ENCODE measurements at places on chromosomes 3 and 15. TPM values are rescaled to one million over a fixed set of nuclear protein-coding genes. Genes with fewer than 3 reads are reported as not detected.

Gene HIGD2B
- polyA plus RNA-seq, result not detected

Gene IFT80
- 3.6 TPM for polyA plus RNA-seq

Gene DUOX2
- 0.06 TPM for polyA plus RNA-seq

Gene TWF2
- polyA plus RNA-seq, result 22.6 TPM

Gene CPNE9
- polyA plus RNA-seq, result not detected

Gene CSPG5
- polyA plus RNA-seq, result not detected

Gene PYGO1
- 0.07 TPM for polyA plus RNA-seq

Gene FBXO40
- polyA plus RNA-seq, result not detected

- no peak for DNase-seq
These were observed 63.1 kb downstream of the ARNT2 start for GRCh38 chr15:80467311-80467714.

- no peak for DNase-seq
These were observed 18.1 kb downstream of the CX3CR1 start for GRCh38 chr3:39261726-39262125.

DNA sequence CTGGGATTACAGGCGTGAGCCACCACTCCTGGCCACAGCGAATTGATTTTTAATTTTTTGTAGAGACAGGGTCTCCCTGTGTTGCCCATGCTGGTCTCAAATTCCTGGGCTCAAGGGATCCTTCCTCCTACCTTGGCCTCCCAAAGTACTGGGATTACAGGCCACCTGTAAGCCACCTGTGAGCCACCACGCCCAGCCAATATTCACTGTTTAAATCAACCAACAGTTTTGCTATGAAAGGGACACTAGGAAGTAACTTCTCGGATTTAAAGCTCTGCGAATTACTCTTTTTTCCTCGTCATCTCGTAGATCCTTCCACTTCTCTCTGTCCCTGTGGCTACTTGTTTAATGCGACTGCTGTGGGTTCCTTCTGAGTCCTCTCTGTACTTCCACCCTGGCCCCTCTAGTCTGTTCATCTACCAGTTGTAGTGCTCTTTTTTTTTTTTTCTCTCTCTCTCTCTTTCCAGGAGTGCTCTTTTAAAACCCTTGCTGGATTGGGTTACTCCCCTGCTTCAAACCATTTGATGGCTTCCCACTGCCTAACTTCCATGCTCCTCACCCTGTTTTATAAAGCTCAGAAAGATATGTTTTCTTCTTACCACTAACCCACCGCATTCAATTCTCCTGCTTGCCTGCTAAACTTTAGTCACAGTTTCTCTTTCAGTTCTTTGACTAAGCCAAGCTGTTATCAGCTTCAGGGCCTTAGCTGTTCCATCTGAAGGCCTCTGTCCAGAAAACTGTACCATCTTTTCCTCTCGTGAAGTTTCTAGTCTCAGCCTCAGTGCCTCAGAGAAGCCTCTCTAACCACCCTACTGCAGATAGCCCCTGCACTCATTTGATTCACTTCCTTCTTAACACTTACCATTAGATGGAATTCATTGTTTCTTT, 12.4 kb downstream of the RTF1 start:
- no peak for DNase-seq

- no peak for DNase-seq
These were observed at the start of gene PAK6 for GRCh38 chr15:40238532-40239403. Gene PAK6, plus strand, starts transcription at chr15:40239063. Its CDS starts 25,723 bp downstream, at chr15:40264786.

GRCh38 chr3:69288161-69288895, 97.6 kb downstream of the FRMD4B start:
- DNase-seq, result no peak

- DNase-seq, result no peak
These were observed 8.4 kb downstream of the GOLM2 start for GRCh38 chr15:44296625-44297524.

GRCh38 chr3:29141197-29141917, 139.5 kb upstream of the RBMS3 start:
- no peak for DNase-seq

- DNase-seq, result no peak
These were observed 108.8 kb upstream of the MME start for GRCh38 chr3:154971341-154971740.

DNA sequence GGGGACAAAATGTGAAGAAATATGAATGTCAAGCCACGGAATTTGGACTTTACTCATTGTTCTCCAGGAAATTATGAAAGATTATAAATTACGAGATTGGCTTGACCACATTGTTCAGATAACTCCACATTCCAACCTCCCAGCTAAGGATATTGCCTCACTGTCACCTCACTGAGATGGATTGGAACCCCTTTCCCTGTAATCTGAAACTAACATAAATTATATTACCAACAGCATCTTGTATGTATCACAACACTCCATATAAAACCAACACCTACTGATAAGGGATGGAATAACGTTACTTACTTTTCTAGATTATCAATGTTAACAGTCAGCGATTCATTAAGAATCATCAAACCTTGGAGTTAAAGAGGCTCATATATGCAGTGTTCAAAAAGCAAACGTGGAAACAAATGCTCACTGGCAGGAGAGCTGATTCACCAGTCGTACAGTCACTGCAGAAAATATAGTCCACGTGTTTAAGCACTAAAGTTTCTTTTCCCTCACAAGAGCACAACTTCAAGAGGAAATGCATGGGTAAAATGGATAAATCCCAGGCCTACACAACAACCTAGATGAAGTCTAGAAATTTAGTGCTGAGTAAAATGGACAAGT, 451.5 kb downstream of the FGF12 start:
- DNase-seq, result no peak

DNA sequence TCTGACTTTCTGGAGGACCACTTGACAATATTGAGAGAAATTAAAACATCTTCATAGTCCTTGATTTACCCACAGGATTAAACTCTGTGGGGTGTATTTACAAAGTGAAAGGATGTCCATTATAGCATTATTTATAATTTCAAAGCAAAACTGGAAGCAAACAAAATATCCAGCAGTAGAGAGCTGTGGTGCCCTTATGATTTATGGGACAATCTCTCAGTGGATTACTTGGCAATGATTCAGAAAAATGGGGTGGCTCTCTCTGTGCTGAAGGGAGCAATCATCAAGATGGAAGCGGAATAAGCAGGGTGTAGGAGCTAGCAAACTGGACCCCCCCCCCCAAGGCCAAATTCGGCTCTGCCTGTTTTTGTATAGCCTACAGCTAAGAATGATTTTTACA, 9.0 kb downstream of the PPCDC start:
- DNase-seq, result no peak

- no peak for DNase-seq
These were observed 282.3 kb upstream of the TBC1D5 start for GRCh38 chr3:18024715-18025114.

DNA sequence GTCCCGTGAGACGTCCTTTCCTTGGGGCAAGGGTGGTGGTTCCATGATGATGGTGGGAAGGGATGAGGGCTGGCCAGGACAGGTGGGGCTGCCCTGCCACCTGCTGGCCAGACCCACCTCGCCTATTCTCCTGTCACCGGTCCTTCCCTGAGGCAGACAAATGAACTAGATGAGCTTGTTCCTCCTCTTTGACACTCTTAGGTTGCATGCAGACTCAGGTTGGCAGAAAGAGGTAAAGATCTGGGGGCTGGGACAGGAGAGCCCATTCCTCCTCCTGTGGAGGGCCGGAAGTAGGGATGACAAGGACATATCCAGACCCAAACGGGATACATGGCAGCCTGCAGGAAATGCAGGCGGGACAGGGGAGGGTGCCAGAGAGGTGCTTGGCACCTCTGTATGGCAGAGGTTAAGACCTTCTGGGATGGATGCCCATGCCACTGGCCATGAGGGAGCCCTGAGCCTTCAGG, 38.6 kb downstream of the ACSBG1 start:
- peak; percentile 47 for DNase-seq

DNA sequence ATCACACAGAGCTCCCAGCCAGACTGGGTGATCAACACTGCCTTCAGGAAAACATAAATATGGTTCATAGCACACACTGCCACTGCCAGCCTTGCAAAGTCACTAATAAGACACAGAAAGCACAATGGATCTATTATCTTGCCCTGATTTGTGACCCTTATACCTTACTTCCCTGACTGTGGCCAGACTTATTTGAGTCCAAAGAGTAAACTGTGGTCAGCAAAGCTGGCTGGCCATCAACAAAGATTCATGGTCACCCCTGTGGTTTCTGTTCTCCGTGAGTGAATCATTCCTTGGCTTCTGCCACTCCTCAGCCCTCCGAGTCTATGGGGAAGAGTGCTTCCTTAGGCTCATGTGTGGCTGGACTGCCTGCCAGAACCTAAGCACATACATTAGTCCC, 437.7 kb downstream of the RAP2B start:
- DNase-seq, result no peak

DNA sequence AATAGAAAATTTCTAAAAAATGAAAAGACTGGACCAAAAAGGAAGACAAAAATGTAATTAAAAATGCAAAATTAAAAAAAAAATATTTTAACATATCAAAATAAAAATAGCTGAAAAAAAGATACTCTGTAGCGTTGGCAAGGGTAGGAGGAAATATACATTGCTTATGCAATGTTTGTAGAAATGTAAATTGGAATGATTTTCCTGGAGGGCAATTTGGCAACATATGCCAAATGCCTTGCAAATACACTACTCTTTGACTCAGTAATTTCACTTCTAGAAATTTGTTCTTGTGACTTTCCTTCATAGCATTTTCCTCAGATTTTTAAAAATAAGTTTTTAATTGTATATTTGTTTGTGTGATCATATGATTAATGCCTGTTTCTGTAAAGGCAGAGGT, 296.6 kb downstream of the ZNF621 start:
- DNase-seq, result no peak

- DNase-seq, result no peak
These were observed 23.3 kb downstream of the FBXO22 start for GRCh38 chr15:75926931-75927330.

- no peak for DNase-seq
These were observed 3.5 kb downstream of the MAPKAPK3 start for GRCh38 chr3:50620420-50620819.

DNA sequence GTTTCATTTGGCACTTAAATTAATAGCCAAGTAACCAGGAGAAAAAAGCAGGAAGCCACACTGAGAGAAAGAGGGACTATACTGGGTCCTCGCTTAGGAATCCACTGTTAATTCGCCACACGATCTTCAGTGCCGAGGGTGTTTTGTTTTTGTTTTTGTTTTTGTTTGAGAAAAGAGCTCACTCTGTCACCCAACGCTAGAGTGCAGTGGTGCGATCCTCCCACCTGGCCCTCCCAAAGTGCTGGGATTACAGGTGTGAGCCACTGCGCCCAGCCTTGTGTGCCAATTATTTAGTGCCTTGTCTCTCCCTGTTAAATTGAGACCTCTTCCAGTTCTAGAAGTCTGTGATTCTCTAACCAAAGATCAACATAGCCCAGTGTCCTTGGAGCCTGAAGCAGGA, 53.8 kb upstream of the TPM1 start:
- no peak for DNase-seq

DNA sequence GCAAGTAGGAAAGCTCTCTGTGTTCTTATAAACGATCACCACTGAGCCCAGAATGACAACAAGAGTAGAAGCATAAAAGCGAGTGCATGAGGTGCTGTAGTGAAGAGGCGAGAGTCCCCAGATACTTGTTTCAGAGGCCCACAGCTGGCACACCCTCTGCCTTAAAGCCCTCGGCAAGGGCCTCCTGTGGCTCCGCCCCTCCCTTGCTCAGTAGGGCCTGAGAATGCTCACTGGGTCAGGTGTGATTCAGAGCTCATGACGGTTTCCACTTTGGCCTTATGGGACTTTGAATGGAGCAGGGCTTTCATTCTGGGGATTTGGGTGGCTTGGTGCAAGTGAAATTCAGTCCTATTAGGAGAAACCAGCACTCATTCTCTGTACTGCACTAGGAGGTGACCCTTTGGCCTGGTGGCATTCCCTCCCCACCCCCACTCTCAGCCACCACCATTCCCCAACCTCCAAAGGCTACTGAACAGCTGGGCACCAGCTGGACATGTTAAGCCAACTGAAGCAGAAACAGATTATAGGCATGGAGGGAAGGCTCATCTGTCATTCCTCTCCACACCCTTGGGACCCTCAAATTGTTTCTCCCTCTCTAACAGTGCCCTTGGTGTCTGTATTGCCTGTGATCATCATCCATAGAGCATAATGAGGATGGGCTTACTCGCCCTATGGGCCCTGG, 109.6 kb upstream of the CTDSPL start:
- no peak for DNase-seq

DNA sequence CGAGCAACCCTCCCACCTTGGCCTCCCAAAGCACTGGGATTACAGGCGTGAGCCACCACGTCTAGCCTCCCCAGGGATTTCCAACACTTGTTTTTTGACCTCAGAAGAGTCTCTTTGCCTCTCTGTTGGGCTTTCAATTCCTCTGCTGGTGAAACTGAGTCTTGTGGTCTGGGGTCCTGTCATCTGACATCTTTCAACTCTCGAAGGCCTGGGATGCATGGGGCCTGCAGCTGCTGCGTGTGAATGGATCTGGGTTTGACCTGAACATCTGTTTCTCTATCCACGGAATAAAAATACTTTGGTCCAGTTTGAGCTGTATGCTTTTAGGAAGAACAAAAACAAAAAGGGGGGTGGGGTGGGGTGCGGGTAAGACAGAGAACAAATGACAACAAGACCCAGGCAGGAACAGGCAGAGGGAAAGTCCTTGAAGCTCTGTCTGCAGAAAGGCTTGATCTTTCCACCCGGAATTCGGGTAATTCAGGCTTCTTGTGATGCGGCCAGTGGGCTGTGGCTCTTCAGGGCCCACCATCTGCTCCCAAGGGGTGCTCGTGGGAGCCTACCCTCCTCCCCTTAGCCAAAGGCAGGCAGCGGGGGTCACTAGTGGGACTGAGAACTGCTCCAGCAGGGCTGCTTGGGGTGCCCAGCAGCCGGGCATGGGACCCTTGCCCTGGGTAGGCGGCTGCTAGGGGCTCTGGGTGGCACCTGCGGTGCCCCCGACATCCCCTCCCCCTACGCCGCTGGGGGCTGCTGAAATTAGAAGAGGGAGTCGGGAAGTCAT, 71.5 kb downstream of the SLC12A8 start:
- no peak for DNase-seq

DNA sequence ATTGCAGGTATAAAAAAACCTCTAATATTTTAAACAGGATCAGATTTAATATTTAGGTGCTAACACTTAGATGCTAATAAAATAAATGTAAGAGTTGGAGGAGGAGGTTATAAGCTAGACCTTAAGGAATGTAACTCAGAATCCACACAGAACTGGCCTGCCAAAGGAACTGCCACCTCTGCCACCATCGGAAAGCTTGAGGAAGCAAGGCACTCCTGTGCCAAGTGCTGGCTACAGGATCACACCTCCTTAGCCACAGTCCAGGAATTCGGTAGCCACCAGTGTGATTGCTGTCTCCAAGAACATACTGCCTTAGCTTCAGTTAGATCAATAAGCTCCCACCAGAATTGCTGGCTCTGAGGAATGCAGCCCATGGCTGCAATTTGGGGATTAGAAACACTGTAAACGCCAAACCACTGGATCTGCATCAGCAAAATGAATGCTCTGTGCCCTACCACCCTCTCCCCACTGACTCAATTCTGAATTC, 58.0 kb downstream of the FRMD5 start:
- no peak for DNase-seq

- DNase-seq, result no peak
These were observed 18.9 kb downstream of the PTPN23 start for GRCh38 chr3:47399531-47400270.

Measured in liver (tissue), 10 donors.